CD4-positive, alpha-beta T cell treated with Interleukin-4 for 1 hour (primary cell): ENCODE measurements at places on chromosomes 1 and 21.
A peak's percentile ranks its signal among the peaks of the same experiment; 100 is the strongest.

- DNase-seq, result peak; percentile 67
These were observed 62.4 kb downstream of the CD247 start for GRCh38 chr1:167455786-167456446.

DNA sequence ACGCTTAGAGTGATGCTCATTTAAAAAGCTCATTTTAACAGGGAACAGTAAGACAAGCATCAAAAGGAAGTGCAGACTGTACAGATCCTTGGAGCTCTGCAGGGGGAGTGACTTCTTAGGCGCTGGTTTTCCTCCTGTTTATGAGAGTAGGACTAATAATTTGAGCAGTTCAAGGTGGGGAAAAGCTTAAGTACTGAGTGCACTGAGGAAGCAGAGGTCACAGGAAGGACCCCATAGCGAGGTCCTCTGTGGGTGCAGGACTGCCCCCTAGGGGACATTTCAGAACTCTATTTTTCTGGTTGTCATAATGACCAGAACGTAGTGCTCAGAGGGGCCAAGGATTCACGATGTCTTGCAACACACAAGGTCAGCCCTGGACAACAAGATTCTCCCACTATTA, 112.1 kb downstream of the HLCS start:
- peak; percentile 3 for DNase-seq

GRCh38 chr1:159980786-159981185, 26.7 kb upstream of the SLAMF9 start:
- no peak for DNase-seq

- no peak for DNase-seq
These were observed 155.2 kb upstream of the COA6 start for GRCh38 chr1:234218078-234218477.

DNA sequence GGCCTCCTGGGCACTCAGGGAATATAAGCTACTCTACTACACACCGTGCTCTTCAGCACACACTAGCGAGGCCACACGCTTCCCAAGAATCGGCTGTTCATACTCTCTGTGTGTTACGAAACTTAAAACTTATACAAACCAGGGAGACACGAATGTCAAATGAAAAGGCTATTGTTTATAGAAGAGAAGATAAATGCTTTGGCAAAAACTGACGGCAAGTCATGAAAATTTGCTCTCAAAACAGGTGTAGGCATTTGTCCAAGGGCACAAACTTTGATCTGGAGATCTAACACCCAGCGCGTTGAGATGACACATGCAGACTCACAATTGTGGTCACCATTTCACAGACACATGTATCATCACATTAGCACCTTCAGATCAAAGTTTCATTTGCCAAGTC, 46.1 kb downstream of the USP48 start:
- no peak for DNase-seq

- DNase-seq, result no peak
These were observed 59.3 kb upstream of the ABCG1 start for GRCh38 chr21:42159560-42160110.

GRCh38 chr1:112544751-112545150, 36.0 kb downstream of the WNT2B start:
- no peak for DNase-seq

DNA sequence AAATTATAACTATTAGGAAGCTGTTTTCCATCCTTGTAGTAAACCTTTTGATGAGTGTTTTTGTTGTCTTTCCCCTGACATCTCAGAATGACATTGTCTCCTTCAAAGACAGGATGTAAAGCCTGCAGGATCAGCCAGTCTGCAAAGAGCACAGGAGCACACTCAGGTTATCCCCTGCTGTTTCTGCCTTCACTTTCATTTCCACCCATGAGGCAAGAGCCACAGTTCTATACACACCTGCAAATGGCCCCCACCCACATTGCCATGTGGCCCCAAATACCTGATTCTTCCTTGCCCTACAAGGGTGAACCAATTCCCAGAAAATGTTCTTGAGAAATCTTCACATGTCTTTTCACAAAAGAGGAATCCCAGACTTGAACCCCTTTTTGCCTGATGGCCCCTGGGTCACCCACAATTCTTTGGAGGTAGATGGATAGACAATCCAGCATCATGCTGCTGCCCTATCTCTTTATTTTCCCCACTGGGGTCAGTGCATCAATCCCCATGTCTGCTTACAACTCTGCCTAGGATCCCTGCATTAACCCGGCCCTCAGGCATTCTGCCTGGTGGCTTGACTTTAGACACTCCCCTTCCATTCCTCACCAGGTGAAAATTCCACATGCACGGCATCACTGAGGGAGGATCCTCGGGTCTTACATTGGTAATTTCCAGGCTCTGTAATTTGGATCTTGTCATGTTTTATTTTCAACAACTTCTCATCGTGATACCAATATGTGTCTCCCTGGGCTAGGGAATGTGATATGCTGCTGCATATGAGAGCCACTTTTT, 2.6 kb downstream of the FCRL3 start:
- no peak for DNase-seq

- DNase-seq, result no peak
These were observed 210.8 kb upstream of the CACYBP start for GRCh38 chr1:174788981-174789380.

DNA sequence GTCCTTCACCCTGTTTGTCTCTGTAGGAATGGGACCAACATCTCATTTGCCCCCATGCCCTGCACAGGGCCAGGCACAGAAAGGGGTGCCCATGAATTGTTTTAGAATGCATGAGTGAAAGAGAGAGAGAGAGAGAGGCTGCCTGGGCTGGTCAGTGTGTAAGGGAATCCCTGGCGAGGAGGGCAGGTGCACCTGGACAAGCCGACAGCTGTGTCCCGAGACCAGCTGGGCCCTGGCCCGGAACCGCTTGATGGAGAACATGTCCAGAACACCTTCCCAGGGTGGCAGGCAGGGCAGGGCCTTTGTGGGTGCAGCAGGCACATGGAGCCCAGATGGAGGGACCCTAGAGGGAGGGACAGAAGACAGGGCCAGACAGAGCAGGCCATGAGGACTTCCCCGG, 22.7 kb downstream of the SPOCD1 start:
- DNase-seq, result no peak

DNA sequence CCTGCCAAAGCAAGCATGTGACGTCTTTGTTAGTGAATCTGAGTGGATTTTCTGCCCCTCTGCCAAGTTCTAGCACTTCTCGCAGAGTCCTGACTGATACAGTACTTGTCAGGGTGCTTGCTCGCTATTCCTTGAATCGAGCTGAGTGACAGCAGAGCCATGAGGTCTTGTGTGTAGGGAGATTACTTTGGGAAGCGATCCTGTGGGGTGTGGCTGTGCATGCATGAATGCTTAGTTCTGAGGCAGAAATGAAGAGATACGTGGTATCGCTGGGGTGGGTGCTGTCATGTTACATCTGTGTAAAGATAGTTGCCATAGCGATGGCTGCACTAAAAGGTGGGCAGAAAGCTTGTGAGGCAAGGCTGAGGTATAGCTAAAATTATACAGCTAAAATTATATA, 19.3 kb upstream of the DNAJC28 start:
- DNase-seq, result no peak

DNA sequence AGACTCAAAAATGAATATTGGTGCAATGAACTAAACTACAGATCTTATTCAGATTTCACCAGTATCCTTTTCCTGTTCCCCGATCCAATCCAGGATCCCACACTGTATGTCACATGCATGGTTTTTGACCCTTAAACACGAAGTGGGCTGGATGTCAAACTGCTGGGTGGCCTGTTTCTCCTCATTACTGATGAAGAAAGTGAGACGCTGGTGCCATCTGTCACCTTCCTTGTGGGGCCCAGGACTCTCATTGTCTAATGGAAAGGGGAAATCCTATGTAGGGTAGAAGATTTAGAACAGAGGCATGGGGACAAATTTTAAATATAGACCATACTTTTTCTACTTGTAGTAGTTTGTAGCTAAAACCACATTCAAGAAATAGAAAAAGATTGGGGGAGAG, 56.2 kb downstream of the DISC1 start:
- DNase-seq, result no peak

DNA sequence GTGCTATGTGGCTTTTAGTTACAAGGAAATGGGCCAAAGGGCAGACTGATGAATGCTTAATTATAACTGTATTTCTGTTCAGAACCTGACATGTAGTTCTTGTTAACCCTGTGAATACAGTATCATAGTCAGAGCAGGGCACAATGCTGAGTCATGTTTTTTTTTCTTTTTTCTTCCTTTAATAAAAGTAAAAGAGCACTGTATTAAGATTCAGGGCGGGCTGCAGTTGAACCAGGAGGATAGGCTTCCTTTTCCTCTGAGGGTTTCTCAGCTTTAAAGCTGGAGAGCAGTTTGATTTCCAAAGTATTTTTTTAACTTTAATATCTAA, 8.7 kb downstream of the CLDN8 start:
- DNase-seq, result no peak

DNA sequence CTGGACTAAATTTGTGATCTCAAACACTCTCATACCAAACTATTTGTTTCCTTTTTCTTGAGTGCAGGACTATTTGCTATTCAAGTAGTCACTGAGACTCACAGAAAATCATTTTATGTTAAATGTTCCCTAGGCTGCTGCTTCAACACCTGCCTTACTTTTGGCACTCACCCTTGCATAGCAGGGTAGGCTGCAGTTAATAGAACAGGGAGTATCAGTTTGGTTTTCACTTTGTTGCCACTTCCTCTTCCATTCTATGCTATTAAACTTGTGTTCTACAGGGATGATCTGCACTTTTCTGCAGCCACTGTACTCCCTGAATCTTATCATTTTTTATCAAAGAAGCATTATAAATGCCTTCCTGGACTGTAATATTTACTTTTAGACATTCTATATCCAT, 148.7 kb upstream of the PRMT6 start:
- DNase-seq, result no peak

DNA sequence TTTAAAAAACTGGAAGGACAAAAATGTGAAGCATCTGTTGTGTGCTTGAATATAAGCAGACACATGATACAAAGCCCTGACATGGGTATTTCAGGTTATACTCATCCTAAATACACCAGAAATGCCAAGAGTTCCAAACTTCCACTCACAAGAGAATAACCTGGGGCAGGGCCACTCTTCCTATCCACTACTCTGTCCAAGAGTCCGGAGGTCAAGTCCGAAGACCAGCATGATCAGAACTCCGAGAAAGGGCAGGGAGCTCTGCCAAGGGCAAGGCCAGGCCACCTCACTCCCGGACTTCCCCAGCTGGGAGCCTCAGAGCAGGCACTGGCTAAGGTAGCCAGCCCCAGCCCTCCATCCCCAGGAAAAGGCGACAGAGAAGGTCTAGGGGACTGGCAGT, 37.5 kb downstream of the HLCS start:
- DNase-seq, result no peak

DNA sequence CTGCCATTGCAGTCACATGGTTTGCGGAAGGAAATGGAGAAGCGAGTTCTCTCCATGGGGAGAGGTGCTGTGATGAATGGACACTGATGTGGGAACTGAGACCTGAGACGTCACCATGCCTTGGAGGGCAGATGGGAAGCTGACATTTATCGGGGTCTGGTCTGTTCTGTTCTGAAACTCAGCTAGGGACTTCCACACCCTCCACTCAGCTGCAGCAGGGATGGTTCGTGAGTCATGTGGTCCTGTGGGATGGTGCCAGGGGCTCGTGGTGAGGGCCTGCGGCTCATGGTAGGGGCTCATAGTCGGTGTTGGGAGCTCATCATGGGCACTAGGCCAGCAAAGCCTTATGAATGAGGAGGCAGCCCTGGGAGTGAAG, 6.1 kb downstream of the GPR137B start:
- no peak for DNase-seq

GRCh38 chr1:27233667-27234048, 774 bp upstream of the WDTC1 start:
- peak; percentile 61 for DNase-seq

GRCh38 chr1:160189649-160190625, at the start of gene CASQ1:
Gene CASQ1 (plus strand): TSS chr1:160190575. CDS start chr1:160190752, 177 bp downstream.
- no peak for DNase-seq

DNA sequence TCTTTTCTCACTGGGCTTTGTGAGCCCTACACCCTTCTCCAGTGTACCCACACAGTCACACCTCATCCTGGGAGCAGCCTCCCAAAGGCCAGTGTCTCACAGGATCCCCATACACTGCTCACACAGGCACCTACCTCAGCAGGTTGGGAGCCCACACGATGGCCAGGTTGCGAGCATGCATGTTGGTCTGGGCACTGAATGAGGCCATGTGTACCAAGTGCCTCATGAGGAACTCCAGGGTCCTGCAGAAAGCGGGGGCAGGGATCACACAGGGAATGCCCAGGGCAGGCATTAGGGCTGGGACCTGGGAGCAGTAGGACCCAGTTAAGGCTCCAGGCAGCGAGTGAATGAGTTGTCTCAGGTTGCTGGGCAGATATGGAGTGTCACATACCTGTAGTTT, 8.5 kb upstream of the USF1 start:
- no peak for DNase-seq

DNA sequence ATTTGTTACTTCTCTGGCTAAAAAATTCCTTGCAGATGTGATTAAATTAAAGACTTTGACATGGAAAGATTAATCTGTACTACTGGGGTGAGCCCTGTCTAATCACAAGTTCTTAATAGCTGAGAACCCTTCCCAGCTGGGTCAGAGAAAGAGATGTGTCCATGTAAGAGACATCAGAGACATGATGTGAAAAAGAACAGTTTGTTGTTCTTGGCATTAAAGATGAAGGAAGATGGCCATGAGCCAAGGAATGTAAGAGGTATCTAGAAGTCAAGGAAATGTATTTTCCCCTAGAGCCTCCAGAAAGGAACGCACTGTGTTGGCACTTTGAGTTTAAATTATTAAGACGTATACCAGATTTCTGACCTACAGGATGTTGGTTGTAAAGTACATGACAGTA, 1271.5 kb upstream of the PRMT6 start:
- no peak for DNase-seq

DNA sequence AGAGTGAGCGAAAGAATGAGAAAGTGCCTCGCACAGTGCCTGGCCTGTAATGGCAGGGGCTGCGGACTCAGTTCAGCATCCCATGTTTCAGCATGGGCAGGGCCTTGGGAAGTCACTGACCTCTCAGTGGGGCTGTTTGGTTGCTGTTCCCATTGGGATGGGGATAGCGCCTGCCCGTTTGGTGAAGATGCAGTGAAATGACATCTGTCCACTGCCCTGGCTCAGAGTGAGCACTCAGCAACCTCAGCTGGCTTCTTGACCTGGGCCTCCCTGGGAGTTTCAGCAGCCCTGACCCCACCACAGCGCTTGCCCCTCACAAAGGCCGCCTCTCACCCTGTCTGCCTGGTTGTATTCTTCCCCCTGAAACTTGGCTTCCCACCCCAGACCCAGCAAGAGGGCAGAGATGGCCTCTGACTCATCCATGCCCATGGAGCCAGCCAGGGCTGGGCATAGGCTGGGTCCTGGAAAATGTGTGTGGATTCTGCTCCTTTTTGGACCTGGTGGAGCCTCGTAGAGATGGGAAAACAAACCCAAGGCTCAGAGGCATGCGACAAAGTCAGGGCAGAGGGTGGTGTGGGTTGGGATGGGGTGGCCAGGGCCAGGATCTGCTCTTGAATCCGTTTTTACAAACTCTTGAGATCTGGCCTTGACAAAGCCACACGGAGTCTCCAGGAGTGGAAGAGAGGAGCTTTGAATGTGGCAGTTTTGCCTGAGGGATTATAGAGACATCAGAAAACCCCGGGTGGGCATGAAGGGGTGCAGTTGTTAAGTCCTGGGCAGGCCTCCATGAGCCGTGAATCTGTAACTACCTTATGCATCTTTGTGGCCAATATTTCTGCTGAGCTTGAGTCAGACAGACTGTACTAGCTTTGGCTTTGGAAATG, 1.2 kb downstream of the XKR8 start:
- no peak for DNase-seq

- no peak for DNase-seq
These were observed 6.9 kb downstream of the FBXO2 start for GRCh38 chr1:11647333-11647732.
